ENCODE measurements at places on chromosomes 12 and 14.

GRCh38 chr14:56794557-56795283 lies 15.6 kb downstream of the OTX2 start:
- DNase-seq: no peak

DNA sequence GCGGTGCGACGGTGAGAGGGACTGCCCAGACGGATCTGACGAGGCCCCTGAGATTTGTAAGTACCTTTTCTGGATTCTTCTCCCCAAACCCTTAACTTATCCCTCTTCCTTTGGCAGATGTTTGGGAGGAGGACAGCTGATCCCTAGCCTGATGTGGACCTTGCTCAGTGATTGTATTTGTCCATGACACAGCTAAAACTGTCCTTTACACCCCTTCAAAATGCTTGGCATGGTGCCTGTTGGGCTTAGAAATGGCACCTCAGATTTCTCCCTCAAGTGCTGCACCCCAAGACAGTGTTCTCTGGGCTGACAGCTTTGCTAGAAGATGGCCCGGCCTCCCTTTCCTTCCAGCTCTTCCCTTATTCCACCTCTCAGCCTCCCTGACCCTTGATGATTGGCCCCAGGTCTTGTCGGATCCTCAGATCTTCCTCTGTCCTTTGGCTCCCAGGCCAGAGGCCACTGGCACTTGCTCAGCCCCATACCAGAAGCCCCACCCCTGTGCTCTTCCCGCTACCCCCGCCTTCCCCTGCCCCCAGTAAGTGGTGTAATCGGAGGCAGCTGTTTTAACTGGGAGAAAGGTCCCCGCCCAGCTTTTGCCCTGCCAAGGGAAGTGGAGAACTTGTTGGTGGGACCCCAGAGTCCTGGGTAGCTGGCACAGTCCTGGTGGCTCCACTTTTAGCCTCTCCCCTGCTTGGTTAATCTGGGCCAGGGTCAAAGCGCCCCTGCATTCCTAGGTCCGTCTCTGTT lies 8.7 kb downstream of the LRP1-AS start:
- no peak for DNase-seq

- DNase-seq: peak; percentile 4
Observed at GRCh38 chr14:99792551-99793212, 531 bp upstream of the EML1 start.

DNA sequence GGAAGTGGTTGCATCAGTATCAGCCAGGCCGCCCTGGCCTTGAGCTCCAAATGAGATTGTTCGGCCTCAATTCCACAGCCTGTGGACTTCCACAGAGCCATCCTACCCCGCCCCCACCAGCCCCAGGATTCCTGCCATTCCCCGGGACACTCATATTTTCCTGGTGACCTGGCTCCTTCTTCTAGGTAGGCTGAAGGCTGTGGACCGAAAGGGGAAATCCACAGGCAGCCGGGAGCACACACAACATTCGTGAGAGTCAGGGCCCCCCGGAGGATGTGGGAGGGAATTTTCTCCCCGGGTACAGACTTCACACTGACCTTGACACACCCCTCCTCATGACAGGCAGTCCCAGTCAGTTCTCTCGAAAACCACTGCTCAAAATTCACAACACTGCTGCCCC lies 39.9 kb downstream of the RIN3 start:
- DNase-seq: no peak

- DNase-seq: no peak
Observed at GRCh38 chr12:20805921-20806320, 4.6 kb upstream of the SLCO1B3 start.

- DNase-seq: no peak
Observed at GRCh38 chr12:84550518-84550917, 362.1 kb downstream of the SLC6A15 start.

- peak; percentile 33 for DNase-seq
Observed at GRCh38 chr14:88559852-88560251, 3.0 kb upstream of the ZC3H14 start.
